Bladder microvascular endothelial cell (primary cell): ENCODE measurements at places on chromosomes 5 and 9. TPM values are rescaled to one million over a fixed set of nuclear protein-coding genes. Genes with fewer than 3 reads are reported as not detected.

The RNF224 gene
- not detected in 2 replicates for total RNA-seq

The TMEFF1 gene
- 3.6 and 10.8 TPM in 2 replicates for total RNA-seq

The AHRR gene
- 3.5 and 10.0 TPM in 2 replicates for total RNA-seq

The ADRA1B gene
- total RNA-seq: under 0.01 and 0.76 TPM in 2 replicates

The LEAP2 gene
- total RNA-seq: under 0.01 and 0.38 TPM in 2 replicates

The FCN1 gene
- not detected in 2 replicates for total RNA-seq

The IL9 gene
- not detected in 2 replicates for total RNA-seq

The CIZ1 gene
- total RNA-seq: 16.4 and 35.4 TPM in 2 replicates

The SLC6A3 gene
- total RNA-seq: not detected in 2 replicates

The TMEM252 gene
- not detected in 2 replicates for total RNA-seq
